ENCODE measurements at places on chromosomes 4 and X. TPM values are rescaled to one million over a fixed set of nuclear protein-coding genes. Genes with fewer than 3 reads are reported as not detected.

The DAPP1 gene
- total RNA-seq: 36.6 TPM

The TMEM271 gene
- not detected for total RNA-seq

DNA sequence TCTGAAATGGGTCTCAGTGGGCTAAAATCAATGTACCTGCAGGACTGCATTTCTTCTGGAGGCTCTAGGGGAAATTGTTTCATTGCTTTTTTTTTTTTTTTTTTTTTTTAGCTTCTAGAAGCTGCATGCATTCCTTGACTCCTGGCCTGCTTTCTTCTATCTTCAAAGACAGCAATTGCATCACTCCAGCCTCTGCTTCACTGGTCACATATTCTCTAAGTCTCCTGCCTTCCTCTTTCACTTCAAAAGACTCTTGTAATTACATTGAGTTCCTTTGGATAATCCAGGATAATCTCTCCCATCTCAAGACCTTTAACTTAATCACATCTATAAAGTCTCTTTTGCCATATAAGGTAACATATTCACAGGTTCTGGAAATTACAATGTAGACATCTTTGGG, 11.3 kb upstream of the PCYT1B start:
- no peak for DNase-seq

The KLB gene
- total RNA-seq: not detected
